ENCODE measurements at places on chromosomes 2 and 18.

DNA sequence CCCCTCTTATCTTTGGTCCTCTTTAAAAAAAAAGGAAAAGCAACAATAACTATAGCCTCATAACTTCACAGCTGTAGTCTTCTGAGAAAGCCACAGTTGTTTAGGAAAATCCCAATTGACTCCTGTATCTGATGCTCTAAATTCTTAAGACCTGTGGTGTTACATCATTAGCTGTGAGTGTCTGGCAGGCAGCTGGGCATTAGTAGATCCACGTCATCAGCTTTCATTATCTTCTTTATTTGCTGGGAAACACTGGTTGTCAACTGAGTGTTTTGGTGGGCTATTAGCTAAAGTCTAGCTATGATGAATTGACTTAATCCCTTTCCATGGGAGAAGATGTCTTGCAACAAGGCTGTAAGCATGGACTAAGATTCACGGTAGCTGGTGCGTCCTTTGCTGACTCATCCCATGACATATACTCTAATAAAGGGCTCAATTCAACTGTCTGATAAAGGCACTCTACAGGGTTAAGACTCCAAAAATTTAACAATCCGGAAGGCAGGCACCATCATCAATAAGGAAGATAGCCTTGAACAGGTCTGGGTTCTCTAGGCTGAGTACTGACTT is 517.2 kb downstream of the PLCL1 start:
- no peak for DNase-seq

DNA sequence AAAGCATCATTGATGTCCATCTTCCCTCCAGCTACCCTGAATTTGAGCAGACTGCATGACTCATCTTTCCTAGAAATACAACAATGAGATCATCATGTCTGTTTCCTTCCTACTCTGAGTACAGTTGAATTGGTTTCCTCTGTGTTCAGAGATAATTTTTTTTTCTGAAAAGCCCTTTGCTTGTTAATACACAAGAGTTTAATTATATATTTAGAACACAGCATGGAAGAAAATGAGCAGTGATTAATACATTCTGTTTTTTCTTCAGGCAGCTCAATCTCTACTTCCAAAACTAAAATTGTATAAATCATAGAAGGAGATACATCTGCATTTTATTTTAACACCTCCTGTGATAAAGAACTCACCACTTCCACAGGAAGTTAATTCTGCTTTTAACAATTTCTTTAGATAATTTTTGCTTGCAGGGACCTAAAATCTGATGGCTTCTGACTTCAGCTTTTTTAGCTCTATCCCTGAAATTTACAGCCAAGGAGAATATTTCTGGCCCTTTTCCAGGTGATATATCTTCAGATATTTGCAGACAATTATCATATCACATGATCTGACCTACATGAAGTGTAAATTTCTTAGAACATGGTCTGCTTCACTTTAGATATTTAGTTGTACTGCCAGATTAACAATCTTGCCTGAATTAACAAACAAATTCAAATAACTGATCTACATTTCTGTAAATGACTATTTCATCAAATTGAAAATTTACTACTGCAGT is 249.0 kb downstream of the TRIB2 start:
- DNase-seq: no peak

DNA sequence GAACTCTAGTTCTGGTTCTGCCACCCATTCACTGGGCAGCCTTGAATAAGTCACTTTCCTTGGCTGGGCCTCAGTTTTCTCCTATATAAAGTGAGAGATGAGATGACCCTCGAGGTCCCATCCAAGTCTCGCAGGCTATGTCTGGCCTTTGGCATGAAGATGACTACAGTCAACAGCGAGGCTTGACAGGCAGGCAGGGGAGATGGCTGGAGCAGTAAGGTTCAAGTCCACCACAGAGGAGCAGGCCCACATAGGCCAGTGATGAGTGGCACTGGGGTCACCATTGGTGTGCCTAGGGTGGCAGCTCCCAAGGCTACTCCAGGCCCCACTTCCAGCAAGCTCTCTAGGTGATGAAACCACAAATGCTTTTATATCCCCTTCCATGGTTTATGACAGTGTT is 161.4 kb downstream of the ZFP36L2 start:
- peak; percentile 42 for DNase-seq

DNA sequence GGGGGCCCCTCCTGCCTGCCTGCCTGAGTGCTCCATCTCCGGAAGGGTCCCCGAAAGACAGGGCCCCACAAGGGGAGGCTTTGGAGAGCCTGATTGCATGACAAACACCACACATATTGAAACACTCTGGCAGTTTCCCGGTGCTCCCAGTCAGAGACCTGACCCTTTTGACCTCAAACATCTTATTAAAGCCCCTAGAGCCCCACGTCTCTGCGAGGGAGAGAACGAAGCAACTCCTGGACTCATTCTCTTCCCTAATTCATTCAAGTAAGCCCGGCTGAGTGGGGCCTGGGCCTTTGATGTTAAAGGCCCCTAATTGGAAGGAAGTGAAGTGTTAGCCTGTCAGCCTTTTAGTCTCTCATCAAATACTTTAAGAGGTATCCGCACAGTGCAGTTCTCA is 335.6 kb downstream of the CYRIA start:
- no peak for DNase-seq

GRCh38 chr2:100270381-100271146 is 51.7 kb downstream of the LONRF2 start:
- DNase-seq: peak; percentile 17

DNA sequence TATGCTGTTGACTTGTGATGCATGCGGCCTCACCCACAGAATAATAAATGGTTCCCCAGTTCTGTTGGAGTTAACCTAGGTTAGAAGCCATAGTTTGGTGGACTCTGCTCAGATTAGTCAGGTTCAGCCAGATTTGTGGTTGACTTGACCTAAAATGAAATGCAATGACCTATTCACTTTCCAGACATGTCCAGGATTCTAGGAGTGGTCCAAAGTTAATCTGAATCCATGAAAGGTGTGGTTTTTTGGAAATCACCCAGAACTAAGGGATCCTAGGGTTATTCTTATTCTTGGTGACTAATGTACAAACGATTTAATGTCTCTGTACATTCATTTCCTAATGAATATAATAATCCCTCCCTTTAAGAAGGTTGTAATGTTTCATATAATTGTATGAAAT is 88.9 kb upstream of the RBBP8 start:
- DNase-seq: no peak

- DNase-seq: no peak
Measured at GRCh38 chr2:169452080-169452479, 27.2 kb upstream of the BBS5 start.

- no peak for DNase-seq
Measured at GRCh38 chr2:180376066-180376465, 369.0 kb upstream of the CWC22 start.

- no peak for DNase-seq
Measured at GRCh38 chr2:69995511-69995910, 34.1 kb upstream of the ASPRV1 start.

GRCh38 chr2:20048488-20049448 is 2.7 kb downstream of the LAPTM4A start:
- DNase-seq: no peak

- DNase-seq: no peak
Measured at GRCh38 chr18:50880119-50880465, 1.2 kb downstream of the ME2 start.

DNA sequence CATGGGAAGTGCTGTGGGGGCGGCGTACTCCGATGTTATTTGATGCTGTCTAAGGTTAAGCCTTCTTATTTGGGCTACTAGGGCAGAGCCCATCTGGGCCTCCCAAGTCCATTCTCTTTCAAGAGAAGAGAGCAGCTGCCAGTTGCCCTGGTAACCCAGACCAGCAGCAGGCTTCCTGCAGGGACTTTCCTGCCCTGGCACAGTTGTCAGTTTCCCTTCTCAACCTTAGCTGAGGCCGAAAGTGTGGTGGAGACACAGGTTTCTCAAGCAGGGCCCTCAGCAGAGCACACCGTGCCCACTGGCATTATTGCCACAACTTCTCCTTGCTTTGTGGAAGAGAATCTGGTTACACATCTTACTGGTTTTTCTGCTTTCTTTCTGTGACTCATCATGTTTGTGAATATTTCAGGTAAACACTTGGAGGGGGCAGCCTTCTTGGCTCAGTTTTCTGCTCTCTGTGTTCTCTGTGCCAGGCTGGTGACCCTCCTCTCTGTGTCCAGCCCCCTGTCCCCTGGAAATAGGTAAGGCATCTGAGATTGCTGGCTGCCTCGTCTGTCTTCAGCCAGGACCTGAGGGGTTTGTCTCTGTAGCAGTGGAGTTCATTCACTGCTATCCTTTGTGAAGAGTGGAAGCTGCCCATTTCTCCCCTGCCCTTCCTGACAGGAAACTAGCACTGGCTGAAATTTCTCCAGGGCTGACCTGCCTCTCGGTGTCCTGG is 111.0 kb downstream of the B3GNT2 start:
- DNase-seq: no peak

- no peak for DNase-seq
Measured at GRCh38 chr2:190177249-190178040, 114.9 kb upstream of the MSTN start.

- no peak for DNase-seq
Measured at GRCh38 chr2:165450156-165450555, 19.3 kb upstream of the CSRNP3 start.

GRCh38 chr2:10220045-10220901 is 82.4 kb upstream of the HPCAL1 start:
- no peak for DNase-seq

DNA sequence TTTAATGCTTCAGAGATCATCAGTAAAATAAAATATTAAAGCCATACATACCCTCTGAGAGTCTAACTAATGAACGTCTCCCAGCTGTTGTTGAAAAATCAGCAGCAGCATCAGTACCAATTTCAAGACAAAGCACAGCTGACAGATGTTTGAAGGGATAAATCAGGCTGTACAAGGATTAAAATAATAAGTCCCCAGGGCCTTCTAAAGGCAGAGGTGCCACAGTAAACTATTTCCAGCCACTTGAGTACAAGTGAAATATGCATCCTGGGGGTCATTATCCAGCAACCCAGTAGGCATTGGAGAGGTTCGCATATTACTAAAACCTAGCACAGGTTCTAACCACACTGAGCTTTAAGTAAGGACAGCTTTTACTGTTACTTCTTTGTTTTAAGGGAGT is 76.9 kb downstream of the NXPH2 start:
- no peak for DNase-seq

GRCh38 chr2:162215162-162215561 is 28.1 kb downstream of the FAP start:
- no peak for DNase-seq

- DNase-seq: no peak
Measured at GRCh38 chr2:229022652-229023051, 248.4 kb downstream of the PID1 start.

- DNase-seq: no peak
Measured at GRCh38 chr2:127605691-127606263, 40.2 kb upstream of the GPR17 start.

GRCh38 chr2:10048501-10049171 is 5.3 kb downstream of the KLF11 start:
- DNase-seq: no peak

DNA sequence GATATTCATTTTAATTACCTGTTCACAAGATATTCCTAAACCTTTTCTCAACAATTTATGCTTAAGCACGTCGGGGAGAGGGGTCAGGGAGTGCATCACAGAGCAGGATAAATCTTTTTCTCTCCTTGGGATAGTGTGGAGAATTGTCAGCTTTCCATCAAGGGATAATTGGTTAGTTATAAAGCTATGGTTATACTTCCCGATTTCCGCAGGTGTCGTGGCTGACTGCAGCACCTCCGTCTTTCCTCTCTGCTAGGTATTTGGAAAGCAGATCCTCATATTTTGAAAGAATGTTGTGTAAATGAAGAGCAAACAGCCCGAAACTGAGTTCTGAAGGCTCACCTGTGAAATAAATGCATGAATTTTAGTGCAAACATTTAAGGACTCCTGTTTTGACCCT is 778 bp downstream of the DYNC2LI1 start:
- no peak for DNase-seq

GRCh38 chr2:160336105-160336504 is 136.0 kb upstream of the ITGB6 start:
- no peak for DNase-seq

Measured in tibial artery (tissue), 4 donors.